ENCODE measurements at places on chromosomes 13 and 19. TPM values are rescaled to one million over a fixed set of nuclear protein-coding genes. Genes with fewer than 3 reads are reported as not detected.

DNA sequence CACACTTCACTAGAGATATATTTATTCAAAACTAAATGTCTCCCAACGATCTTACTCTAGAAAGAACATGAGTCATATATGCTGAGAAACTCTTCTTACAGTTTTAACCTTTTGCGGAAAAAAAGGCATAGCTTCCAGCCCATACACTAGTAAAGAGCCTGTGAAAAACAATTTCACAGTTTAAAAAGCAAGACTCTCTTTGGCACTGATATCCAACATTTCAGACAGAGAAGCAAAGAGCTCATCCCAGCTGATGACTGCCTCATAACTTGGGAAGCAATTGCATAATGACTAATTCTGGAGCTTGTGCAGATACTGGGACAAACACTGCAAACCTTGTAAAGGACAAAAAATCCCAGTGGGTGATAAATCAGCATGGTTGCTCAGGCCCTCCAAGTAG, 88.0 kb downstream of the ENOX1 start:
- DNase-seq, result peak; percentile 50

Gene KIR3DL1
- not detected for total RNA-seq

DNA sequence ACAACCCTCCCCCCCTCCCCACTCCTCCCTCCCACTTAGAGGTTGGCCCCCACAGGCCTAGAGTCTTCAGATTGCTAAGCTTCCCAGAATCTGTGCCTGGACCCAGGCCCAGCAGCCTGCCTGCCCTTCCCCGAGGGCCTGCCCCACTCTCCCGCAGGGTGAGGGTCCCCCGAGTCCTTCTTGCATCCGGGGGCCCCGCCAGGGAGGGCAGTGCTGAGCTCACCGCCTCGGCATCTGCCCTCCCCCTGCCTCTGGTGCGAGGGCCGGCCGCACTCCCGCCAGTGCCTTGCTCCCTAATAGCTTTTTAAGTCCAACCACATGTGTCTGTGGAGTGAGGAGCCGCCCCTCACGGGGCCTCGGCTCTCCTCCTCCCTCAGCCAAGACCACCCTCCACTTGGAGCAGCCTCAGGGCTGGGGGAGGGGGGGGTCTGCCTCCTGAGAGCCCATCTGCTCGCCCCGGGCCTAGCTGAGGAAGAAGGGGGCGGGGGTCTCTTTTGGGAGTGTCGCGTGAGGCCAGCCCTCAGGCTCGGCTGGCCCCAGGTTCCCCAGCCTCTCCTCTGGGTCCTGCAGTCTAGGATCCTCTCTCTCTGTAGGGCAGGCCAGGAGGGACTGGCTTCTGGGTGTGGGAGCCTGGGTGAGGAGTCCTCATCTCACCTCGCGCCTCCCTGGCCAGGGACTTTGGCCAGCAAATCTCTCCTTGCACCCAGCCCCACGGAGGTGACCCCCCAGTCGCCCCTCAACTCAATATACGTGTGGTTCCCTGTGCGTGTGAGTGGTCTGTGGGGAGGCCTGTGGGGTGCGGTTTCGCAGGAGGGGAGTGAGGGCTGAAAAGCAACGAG, 47.2 kb downstream of the LYL1 start:
- DNase-seq, result peak; percentile 74

DNA sequence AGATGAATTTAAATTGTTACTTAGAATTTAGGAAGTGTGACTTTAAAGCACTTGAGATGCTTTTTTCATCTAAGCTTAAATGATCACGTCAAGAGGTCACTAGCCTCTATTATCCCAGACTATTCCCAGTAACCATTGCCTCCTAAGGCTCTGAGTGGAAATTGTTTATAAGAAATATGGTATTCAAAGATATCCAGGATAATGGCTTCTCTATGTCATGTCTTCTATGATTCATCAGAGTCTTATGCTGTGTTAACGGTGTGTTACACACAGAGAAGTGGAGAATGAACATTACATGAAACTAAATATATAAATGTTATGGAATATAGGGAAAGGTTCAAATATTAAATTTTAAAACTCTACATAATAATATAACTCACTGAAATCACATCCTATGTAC, 79.8 kb upstream of the NBEA start:
- no peak for DNase-seq

Gene ATP8B3
- 1.1 TPM for total RNA-seq

DNA sequence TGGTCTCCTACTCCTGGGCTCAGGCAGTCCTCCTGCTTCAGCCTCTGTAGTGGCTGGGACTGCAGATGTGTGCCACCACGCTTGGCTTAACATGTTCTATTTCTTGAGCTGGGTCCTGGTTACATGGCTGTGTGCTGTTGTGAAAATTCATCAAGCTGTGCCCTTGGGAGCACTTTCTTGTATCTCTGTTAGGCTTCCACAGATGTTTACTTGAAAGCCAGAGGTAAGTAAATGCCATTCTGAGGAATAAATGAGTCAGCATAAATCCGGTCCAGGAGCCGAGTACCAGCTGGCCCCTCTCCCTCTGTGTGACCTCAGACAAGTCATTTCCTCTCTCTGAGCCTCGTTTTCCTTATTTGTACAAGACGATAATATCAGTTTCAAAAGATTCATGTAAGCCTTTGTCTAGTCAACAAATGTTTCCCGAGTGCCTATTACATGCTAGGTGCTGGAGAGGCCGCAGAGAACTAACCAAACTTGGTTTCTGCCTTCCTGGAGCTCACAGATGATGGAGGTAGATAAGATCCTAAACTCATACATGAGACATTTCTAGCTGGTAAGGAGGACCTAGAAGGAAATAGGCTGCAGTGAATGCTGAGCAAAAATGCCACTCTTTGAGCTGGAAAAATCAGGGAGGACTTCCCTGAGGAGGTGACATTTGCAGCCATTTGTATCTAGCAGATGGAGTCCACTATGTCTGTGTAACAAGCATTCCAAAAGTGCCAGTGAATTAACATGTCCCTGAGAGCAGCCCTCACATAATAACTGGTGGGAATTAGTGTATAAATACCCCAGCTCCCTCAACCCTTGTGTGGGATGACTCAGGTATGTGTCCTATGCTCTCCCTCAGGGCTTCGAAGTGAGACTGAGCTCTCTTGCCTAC, 2.7 kb upstream of the RASAL3 start:
- DNase-seq, result no peak

DNA sequence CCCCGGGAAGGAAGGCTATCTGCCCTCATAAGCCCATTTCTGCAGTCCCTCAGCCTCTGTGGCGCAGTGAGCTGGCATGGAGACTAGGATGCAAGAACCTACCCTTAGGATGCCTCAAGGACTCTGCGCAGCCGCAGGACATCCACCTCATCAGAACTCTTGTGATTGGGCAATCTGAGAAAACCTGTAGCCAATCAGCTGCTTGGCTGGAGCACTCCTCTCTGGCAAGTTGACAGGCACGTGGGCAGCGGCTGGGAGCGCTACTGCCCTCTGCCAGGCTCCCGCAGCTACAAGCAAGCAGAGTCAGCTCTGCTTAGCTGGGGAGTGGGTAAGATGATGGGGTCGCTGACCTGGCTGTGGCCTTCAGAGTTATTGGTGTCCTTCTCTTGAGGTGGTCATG, 1.5 kb upstream of the ECSIT start:
- DNase-seq, result peak; percentile 66

- no peak for DNase-seq
These were observed 198.4 kb downstream of the DLEU7 start for GRCh38 chr13:50645092-50645491.

DNA sequence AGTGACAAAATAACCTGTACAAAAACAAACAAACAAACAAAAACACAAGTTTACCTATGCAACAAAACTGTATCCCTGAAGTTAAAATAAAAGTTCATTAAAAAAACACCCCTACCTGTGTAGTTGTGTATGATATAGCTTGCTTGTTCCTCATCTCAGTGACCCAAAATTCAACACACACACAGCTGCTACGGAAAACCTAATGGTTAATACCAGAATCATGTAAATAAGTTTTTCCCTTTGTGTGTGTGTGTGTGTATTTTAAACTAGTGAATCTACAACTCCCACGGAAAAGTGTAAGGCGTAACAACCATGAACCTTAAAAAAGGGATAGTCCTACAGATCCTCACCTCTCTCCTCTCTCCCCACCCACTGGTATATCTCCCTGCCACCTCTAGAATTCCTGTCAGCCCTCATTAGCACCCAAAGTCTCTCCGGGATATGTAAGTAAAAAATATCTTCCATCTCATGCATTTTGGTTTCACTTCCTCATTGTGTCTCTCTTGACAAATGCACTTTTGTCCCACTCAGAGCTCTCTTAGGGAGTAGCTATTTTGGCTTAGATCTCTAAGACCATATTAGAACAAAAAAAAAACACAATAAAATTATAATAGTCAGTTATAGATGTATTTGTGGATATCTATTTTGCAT, 2236.5 kb downstream of the PCDH9 start:
- no peak for DNase-seq

DNA sequence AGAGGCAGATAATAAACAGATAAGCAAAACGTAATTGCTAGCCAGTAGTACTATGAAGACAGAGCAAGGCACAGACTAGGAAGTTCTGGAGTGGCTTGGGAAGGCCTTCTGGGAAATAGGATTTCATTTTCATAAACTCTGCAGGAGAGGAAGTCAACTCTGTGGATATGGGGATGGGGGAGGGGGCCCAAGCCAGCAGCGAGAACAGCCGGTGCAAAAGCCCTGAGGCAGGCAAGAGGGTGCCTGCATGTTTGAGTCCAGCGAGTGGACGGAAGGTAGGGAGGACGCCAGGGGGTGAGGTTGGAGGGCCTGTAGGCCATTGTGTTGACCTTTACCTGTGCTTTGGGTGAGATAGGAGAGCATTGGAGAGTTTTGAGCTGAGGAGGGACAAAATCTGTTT, 9.0 kb upstream of the ASF1B start:
- no peak for DNase-seq

Gene FXYD3
- total RNA-seq, result 0.40 TPM

DNA sequence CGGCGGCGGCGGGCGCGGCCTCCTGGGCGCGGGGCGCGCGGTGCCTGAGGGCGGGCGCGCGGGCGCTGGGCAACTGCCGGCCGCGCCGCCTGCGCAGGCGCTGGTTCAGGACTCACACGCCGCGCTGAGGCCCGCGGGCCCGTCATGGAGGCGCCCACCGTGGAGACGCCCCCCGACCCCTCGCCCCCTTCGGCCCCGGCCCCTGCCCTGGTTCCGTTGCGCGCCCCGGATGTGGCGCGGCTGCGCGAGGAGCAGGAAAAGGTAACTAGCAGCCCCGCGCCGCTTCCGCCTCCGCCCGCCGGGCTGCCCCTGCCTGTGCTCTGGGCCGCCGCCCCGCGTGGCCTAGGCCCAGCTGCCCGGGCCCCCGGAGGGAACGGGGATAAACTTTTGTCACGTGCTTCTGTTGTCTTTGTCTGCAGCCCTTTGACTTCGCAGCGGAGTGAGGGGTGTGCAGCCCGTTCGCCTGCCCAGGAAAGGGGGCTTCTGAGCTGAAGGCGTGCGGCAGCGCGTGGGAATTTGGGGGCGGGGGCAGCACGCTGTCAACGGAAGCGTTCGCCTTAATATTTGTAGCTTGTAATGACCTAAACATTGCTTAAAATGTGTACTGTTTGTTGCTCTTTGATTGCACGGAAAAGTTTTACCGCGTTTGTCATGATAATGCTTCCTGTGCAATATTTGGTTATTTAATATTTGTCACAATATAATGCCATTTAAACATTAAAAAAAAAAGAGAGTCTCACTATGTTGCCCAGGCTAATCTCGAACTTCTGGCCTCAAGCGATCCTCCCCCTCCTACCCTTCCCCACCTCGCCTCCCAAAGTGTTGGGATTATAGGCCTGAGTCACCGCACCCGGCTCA, 594 bp downstream of the URI1 start:
- DNase-seq, result peak; percentile 76

- no peak for DNase-seq
These were observed 11.0 kb downstream of the PAF1 start for GRCh38 chr19:39379865-39380396.

DNA sequence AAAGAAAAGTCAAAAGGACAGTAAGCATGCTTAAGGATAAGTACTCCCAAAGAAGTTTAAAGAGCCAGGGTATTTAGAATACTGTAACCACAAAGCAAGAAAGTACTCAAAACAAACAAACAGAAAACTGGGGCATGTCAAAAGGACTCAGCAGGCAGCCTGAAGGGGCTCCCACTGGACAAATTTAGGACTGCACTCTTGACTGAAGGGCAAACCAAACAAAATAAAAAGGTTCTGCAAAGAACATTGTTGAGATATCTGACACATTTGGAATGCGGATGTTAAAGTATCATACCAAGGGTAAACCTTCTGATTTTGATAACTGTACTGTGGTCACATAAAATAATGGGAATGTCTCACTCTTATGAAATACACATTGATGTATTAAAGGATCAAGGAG, 157.4 kb downstream of the TNFSF13B start:
- no peak for DNase-seq

Gene ANGPTL8
- total RNA-seq, result not detected
